ENCODE measurements at places on chromosomes 3 and 15.

- DNase-seq: no peak
Observed at GRCh38 chr15:66679657-66680108, 22.4 kb upstream of the SMAD6 start.

DNA sequence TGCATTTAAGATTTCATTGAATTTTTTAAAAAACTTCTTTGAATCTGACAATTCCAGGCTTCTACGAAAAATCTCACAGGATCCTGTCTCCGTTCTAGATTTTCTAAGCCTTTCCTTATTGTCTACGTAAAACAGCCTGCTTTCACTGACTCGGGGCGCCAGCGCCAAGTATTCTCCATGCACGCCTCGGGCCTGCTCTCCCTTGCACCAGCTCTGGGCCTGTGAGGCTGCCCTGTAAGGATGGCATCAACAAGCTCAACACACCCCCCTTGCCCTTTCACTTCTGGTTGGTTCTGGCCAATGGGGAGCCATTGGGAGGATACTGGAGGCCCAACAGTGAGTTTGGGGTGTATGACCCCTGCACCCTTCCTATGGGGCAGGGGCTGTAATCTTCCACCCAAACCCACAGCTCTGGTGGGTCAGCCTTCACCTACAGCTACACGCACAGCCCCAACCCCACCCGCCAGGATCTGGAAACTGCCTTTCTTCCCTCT is 47.8 kb downstream of the SLC41A3 start:
- no peak for DNase-seq

DNA sequence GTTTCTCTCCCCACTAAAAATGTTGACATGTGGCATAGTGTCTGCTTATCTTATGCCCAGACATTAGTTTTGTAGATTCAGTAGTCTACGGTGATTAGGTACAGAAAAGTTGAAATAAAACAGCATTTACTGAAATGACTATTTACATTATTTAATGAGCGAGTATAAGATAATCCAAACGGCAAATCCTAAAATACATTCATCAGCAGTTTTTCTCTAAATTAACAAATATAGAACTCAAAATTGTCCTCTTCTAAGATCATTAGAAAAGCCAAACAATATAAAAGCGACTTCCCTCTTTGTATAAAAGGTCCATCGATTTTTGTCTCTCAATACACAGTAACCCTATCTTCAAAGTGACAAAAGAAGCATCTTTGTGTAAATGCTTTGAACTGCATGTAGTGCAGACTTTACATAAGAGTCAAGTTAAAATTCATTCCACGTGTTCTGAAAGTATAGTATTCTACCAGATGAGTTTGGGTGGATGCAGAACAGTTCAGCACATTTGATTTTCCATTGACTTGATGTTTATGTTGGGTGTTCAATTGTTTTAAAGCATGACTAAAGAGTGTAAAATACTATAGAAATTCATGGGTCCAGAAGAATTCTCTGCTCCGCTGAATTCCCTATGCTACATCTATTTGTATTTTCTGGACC is 480.8 kb upstream of the DPH6 start:
- no peak for DNase-seq

DNA sequence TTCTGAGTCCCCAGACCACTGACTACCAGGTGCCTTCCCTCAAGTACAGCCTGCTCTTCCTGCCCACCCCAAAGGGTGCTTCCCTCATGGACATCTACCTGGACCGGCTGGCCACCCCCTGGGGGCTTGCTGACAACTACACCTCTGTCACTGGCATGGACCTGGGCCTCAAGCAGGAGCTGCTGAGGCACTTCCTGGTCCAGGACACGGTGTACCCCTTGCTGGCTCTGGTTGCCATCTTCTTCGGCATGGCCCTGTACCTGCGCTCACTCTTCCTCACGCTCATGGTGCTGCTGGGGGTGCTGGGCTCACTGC is 9.3 kb downstream of the DISP2 start:
- DNase-seq: no peak

GRCh38 chr3:41200669-41201021 is 1.3 kb downstream of the CTNNB1 start:
- DNase-seq: peak; percentile 42

DNA sequence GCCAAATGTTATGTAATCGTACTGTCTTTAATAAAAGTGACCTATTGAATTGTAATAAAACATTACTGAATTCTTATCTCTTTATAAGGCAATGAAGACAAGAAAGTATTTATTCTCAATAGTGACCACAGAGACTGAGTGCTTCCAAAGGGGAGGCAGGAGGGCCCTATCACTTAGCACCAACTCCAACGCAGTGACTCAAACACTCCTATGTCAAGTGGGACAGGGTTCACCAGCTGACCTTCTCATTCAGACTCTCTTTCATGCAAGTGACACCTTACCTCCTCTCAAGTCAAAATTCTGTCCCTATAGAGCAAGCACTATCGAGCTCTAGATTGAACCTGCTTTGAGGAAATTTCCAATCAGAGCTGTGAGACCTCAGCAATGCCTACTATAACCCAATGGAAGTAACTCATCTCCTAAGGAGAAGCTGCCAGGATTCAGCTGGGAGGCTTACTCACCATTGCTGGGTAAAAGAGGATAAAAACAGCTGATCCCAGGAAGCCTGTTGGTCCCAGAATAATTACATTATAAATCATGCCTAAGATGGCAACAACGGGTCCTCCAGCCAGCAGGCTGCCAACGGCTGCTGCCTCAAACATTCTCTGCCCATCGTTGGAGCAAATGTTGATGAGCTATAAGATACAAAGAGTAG is 35.6 kb downstream of the ABCC5 start:
- DNase-seq: no peak

GRCh38 chr3:40324621-40325020 is 15.1 kb downstream of the EIF1B start:
- DNase-seq: no peak

GRCh38 chr3:98930413-98930812 is 28.9 kb upstream of the DCBLD2 start:
- no peak for DNase-seq

DNA sequence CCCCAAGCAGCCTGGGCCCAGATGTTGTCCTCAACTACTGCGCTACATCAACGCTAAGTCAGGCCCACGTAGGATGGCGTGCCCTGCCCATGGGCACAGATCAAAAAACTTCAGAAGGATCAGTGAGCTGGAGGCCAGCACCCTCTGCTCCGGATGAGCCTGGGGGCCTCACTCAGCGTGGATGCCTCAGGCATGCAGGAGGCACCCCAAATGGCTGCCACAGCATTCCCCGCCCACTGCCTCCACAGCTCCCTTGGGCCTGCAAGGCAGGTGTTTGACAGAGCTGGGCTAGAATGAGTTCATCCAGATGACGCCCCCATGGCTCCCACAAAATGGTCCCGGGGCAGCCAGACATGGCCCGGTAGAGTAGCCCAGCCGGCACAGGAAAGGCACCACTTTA is 7.1 kb downstream of the ATP2B2 start:
- no peak for DNase-seq

DNA sequence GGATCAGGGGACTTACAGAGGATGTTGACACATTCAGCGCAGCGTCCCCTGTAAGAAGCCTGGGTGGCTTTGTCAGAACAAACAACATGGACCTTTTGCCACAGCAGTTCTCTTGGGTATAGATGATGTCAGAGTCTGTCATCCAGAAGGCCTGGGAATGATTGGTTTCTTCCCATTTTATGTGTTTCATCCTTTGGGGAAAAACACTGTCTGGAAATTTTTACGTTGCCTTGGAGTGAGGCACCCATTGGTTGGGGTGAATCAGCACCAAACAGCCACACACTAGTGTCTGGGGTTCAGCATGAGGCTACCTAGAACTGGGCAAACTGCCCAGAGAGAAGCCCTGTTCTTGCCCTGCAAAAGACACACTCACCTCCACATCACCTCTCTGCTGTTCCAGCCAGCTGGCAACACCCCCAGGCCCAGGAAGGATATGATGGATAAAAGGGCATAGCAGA is 123.0 kb downstream of the FAM43A start:
- DNase-seq: no peak

GRCh38 chr3:64133272-64133671 is 92.0 kb downstream of the PRICKLE2 start:
- DNase-seq: no peak

DNA sequence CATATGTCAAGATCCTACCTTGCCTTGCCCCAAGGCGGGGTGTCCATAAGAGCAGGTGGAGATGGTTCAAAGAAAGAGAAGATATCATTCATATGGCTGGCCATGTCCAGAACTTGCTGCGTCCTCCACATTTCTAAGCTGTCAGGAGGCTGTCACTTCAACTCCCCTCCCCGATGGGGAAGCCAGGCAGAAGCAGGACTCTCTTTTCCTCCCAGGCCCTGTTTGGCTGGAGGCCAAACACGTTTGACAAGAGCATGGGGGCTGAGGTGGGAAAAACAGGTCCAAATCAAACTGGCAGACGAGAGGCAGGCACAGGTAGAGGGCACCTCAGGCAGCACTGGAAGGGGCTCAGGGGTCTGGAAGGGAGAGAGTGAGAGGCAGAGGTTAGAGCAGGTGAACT is 37.7 kb downstream of the MESD start:
- DNase-seq: no peak

GRCh38 chr15:64131547-64131946 is 20.0 kb upstream of the SNX22 start:
- DNase-seq: no peak

DNA sequence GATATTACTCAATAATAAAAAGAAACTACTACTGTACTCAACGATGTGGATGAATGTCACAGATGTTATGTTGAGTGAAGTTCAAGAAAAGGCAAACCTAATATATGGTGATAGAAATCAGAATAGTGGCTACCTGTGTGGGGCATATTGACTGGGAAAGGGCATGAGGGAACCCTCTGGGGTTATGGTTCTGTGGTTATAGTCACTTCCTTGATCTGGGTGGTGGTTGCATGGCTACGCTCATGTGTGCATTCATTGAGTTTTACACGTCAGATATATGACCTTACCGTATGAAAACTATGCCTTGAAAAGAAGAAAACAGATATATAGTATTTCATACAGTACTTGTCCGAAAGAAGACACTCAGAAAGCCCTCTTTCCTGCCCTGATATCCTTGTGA is 331.0 kb upstream of the LRRFIP2 start:
- no peak for DNase-seq

DNA sequence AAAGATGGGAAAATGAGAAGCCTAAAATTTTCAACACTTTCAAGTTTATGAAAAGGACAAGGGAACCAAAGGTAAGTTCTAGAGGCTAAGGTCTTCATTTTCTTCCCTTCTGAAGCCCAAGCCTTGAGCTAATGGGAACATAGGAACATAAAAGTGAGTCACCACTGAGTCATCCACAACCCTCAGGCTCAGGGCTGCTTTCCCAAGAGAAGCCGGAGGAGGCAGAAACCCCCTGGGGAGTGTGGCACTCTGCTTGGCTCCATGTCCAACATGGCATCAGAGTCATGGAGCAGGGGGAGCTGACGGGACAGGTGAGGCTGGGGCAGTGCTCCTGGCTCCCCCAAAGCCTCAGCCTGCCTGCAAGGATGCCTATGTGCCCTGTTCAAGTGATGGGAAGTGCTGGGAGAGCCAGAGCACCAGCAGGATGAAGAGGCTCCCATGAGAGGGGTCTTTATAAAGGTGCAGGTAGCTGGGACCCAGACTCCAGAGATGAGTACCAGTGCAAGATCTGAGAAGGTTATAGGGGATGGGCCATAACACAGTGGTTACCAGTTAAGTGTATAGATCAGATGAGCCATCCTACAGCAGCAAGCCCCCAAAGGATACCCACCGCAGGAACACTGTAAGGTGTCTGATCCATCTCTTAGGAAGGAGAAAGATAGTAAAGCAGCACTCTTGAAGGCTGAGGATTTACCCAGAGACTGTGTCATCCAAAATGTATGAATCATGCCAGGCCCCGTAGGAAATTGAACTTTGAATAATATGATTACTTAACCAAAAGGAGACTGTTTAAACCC is 31.8 kb upstream of the RYR3 start:
- DNase-seq: no peak

DNA sequence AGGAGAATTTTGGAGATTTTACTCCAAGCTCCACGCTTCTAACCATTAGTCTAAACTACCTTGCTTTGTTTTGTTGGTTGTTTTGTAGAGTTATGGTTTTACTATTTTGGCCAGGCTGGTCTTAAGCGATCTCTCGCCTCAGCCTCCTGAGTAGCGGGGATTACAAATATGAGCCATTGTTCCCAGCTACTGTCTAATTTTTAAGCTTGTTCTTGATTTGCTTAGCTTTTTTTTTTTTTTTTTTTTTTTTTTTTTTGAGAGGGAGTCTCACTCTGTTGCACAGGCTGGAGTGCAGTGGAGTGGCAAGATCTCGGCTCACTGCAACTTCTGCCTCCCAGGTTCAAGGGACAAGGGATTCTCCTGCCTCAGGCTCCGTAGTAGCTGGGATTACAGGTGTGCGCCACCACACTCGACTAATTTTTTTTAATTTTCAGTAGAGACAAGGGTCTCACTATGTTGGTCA is 28.5 kb downstream of the EFCAB12 start:
- no peak for DNase-seq

DNA sequence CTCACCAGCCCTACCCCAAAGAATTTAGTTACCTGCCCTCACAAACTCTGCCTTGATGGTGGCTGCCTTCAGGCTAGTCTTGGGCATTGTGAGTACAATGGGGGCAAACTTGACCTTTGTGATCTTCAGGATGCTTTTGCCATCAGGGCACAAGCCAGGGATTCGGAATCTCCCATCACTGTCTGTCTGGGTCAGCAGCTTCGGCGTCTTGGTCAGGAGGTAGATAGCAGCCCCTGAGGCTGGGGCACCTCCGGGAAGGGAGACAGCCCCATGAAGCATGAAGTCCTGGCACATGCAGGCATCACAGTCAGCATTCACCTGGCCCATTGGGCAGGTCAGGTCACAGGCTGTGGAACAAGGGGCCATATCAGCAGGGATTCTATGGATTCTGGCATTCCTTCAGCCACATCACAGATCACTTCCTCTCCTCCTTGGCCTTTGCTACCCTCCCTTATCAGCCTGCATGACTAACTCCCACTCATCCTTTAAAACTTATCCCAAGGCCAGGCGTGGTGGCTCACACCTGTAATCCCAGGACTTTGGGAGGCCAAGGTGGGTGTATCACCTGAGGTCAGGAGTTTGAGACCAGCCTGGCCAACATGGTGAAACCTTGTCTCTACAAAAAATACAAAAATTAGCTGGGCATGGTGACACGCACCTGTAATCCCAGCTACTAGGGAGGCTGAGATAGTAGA is 6.9 kb downstream of the CILP start:
- DNase-seq: no peak

DNA sequence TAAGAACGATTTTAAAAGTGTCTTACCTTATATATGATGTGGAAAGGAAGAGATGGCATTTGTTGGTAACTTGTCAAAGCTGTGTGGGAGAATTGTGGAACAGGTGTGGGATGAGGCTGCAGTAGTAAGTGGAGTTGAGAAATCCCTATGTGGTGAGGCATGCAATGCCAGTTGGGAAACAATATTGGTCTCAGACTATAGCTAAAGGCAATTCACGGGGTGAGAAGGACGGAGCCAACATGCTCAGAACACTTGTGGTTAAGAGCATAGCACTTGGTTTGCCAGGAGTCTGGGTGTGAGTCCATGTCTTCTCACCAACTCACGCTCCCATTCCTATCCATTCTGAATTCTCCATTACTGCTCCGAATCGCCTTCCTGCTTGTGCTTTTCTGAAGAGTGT is 615.6 kb upstream of the ADAMTS9 start:
- DNase-seq: no peak
